Activated CD4-positive, alpha-beta T cell treated with anti-CD3 and anti-CD28 coated beads, Interleukin-2, amount 50 U/mL, for 4 hours (primary cell): ENCODE measurements at places on chromosomes 7 and 10.

- DNase-seq = no peak
Observed at GRCh38 chr10:91034494-91035159, 113.7 kb upstream of the ANKRD1 start.

- DNase-seq = no peak
Observed at GRCh38 chr7:142401951-142402350, 144.1 kb upstream of the PRSS58 start.

GRCh38 chr10:79431891-79432831 is 13.3 kb downstream of the ZCCHC24 start:
- DNase-seq = no peak

- no peak for DNase-seq
Observed at GRCh38 chr7:105990727-105991453, 27.8 kb downstream of the CDHR3 start.

DNA sequence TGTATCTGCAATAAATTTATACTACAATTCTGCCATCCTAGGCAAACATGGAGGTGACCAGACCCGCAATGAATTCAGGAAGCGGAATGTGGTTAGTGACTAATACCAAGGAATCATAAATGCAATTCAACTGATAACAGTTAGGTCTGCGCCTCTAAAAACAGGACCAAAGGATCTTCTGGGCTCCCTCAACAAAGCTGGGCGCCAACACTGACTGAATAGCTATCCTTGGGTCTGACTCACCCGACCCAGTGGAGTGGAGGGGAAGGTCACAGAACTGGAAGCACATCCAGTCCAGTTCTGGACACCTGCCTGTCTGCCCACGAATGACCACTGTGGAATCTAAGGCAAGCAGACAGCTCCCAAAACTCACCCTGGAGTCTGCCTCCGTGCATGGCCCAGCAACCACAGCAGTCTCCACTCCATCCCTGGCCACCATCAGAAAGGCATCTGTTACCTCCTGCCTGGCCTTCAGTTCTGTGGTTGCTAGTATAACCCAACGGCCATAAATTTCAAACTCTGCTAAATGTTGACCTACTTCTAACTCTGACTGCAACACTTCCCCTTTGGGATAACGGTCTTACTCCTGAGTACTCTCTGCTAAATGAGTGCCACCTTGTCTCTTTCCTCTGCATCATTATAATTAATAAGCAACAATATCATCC is 43.0 kb upstream of the DLX6 start:
- DNase-seq = no peak

DNA sequence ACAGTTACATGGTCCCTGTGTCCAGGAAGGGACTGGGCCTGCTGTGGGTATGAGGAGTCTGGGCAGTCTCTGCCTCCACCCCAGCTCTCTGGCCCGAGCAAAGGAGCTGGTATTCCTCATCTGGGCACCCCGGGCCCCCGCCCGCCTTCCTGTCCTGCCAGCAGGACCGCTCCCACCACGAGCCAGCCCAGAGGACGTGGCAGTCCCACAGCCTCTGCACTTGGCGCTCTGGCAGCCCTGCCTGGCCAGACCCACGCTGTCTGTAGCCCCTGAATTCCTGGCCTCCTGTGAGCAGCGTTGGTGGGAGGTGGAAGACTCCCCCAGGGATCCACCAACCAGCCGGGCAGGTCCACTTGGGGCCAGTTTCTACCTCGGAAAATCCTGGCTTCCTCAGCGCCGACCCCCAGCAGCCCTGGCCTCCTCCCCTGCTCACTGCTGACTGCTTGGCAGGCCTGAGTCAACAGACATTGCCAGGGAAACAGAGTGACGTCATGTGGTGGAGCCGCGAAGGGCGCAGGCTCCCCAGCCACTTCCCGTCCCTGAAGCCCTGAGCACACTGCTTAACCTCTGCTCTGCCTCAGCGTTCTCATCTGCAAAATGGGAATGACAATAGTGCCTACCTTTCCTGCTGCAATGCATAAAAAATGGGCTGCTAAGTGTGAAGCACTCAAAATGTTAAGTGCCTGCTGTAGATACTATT is 21.6 kb upstream of the LIMK1 start:
- peak; percentile 60 for DNase-seq

DNA sequence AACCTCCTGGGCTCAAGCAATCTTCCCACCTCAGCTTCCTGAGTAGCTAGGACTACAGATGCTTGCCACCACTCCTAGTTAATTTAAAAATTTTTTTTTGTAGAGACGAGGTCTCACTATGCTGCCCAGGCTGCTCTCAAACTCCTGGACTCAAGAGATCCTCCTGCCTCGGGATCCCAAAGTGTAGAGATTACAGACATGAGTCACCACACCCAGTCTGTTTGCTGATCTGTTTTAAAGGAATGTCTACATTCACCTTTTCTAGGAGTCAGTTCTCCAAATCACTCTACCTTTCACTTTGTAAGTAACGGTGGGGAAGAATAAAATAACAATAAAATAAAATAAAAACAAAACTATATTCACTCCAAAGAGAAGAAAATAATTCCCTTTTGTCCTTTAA is 86.6 kb upstream of the AGBL3 start:
- no peak for DNase-seq

DNA sequence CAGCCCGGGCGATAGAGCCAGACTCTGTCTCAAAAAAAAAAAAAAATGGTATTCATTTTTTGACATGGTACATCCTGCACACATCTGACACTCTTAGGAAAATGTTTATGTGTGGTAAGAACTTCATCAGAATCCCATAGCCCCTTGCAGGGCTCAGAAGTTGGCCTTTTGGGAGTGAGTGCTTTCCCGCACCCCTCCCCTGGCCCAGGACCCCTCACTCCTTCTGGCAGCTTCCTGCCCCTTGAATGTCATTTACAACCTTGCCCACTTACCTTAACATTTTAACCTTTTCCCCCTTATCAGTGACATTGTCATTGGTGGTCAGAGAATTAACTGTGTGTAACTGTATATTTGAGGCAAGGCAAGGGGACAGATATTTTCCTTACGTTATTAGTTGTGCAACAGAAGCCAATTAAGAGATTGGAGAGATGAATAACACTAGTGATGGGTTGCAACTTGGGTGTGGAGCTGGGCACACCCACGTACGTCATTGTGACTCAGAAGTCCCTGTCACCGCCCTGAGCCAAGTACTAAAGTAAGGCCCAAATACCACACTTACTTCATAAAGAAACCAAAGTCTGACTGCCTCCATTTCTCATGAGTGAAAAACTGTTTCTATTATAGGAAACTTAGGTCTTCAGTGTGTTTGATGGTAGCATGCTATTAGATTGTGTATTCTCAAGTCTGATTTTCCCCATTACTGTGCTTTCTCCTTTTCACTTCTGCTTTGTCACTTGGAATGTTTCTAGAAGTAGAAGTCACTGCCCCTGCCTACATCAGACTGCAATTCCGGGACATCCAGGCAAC is 31.6 kb downstream of the OGDH start:
- DNase-seq = peak; percentile 76

DNA sequence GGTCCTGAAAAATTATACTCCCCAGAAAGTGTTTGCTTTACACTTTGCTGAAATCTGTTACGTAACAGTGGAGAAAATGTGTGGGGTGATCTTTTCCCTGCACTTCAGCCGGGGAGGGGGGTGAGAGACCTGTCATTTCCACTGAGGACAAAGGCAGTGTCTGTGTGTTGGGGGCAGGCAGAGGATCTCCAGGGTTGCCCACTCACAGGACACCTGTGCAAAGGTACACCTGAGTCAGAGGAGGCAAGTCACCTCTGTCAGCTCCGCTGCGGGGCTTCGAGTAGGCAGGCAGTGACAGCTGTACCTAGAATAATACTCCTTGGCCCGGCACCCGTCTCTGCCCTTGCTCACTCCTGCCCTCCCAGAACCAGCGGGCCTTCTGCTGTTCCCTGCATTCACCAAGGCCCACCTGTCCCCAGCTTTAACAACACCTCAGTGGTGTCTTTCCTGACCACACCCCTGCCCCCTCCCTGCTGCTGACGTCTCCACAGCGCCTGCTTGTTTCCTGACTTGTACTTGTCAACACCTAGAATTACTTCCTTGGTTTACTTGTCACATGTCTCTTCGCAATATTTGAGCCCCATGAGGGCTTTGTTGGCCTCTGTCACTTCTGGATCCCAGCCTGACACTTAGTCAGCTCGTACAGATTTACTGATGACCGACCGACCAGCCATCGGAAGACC is 159.2 kb downstream of the NEURL1 start:
- no peak for DNase-seq

DNA sequence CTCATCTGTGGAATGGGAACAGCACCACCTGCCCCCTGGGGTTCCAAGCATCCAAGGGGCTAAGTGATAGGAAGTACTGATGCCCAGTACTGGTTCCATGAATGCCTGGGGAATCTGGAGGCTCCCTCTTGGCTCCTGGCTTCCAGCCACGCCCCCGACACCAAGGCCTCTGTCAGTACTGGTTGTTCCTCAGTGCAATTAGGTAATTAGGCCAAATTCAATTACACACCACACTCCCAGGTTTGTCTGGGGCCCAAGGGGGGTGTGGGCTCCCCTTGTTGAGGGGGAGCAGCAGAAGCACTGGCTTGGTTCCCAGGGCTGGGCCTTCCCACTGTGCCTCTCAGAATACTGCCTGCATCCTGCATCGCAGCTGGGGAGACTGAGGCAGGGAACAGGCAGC is 114.4 kb upstream of the PPIF start:
- DNase-seq = no peak

DNA sequence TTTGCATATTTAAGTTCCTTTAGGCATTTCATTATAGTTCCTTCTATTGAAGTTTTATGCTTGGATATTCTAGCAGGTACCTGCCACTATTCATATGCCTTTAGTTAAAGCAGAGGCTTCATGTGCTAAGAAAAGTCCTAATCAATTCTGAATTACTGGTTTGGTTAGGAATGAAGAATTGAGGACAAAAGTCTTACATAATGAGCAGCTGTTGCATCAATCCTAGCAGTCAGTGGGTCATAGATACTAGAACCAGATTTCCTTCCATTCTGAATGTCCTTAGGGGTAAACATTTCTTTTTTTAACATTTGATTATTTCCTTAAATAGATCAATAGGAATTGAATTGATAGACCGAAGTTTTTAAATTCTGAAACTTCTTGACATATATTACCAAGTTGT is 59.2 kb downstream of the CDK13 start:
- no peak for DNase-seq

- no peak for DNase-seq
Observed at GRCh38 chr10:98272656-98273055, 4.7 kb upstream of the LOXL4 start.

- DNase-seq = no peak
Observed at GRCh38 chr7:13524076-13524475, 465.4 kb downstream of the ETV1 start.
